ENCODE measurements at places on chromosomes 3 and 15.

GRCh38 chr3:65577843-65578430 is 460.8 kb downstream of the MAGI1 start:
- DNase-seq, result no peak

DNA sequence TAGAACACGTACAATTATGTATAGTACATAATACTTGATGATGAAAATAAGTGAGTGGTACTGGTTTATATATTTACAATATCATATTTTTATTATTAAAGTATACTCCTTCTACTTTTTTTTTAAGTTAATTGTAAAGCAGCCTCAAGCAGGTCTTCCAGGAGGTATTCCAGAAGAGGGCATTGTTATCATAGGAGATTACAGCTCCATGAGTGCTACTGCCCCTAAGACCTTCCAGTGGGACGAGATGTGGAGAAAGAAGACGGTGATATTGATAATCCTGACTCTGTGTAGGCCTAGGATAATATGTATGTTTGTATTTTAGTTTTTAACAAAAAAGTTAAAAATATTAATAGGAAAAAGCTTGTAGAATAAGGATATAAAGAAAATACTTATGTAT is 40.3 kb upstream of the SCN5A start:
- DNase-seq, result no peak

DNA sequence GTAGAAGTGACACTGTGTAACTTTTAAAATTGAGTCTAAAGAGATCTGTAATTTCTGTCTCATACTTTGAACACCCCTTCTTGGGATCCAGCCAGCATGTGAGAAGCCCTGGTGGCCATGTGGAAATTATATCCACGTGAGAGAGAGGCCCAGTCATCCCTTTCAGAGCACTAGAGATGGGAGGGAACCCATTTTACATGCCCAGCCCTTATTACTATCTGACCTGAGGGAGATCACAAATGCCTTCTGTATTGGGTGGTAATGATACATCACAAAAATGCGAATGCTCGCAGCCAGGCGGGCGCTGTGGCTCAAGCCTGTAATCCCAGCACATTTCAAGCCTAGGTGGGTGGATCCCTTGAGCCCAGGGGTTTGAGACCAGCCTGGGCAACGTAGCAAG is 27.3 kb upstream of the TRAK1 start:
- DNase-seq, result no peak

DNA sequence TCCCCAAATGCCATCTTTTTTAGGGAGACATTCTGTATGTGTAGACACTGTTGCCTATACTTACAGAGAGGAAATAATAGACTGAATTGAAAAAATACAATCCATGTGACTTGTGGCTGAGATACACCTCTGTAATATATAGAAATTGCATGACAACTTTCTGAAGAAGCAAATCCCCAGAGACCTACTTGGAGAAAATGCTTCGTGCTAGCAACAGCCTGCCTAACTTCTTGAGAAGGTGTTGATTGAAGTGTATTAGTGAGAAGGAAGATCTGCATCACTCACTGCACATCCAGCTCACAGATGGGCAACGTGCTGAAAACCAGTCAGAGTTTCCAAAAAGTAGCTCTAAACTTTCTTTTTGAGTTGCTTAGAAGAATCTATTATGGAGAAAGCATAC is 404.1 kb downstream of the EPHB1 start:
- DNase-seq, result no peak

GRCh38 chr15:73530649-73531048 is 87.7 kb downstream of the REC114 start:
- DNase-seq, result peak; percentile 8

- no peak for DNase-seq
Measured at GRCh38 chr15:67329984-67330733, 75.6 kb downstream of the IQCH start.

- DNase-seq, result no peak
Measured at GRCh38 chr3:136106101-136106500, 90.0 kb downstream of the MSL2 start.

GRCh38 chr3:184491867-184492615 is 69.5 kb upstream of the EPHB3 start:
- no peak for DNase-seq

GRCh38 chr15:65796610-65797078 is 4.6 kb upstream of the DENND4A start:
- DNase-seq, result no peak

DNA sequence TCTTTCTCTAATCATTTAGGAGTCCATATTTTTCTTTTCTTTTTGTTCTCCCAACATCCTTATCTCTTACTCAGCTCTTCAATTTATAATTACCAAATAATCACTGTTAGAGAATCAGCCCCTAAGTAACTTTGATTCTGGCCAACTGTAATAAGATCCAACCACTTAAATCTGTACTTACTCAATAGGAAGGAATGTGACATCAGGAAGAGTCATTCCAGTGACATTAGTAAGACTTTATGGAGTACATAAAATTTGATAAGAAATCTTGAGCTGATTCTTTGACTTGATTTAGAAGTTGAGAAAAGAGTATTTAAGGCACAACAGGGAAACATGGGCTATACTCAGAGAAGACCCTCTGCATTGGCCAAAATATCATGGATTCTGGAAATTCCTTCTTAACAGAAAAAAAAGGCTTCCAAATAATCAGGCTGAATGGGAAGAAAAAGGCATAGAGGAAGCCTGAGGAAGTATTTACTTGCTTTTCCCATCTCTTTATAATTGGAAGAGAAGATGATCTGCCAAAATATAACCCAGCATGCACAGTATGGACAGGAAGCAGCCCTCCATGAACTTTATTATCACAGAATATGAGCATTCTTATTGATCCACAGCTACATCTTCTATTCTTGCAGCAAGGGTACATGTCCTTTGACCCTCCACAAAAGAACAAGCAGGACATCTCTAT is 289.7 kb upstream of the TPRG1 start:
- DNase-seq, result peak; percentile 75

GRCh38 chr3:115156046-115156654 is 9.1 kb upstream of the ZBTB20 start:
- DNase-seq, result no peak

DNA sequence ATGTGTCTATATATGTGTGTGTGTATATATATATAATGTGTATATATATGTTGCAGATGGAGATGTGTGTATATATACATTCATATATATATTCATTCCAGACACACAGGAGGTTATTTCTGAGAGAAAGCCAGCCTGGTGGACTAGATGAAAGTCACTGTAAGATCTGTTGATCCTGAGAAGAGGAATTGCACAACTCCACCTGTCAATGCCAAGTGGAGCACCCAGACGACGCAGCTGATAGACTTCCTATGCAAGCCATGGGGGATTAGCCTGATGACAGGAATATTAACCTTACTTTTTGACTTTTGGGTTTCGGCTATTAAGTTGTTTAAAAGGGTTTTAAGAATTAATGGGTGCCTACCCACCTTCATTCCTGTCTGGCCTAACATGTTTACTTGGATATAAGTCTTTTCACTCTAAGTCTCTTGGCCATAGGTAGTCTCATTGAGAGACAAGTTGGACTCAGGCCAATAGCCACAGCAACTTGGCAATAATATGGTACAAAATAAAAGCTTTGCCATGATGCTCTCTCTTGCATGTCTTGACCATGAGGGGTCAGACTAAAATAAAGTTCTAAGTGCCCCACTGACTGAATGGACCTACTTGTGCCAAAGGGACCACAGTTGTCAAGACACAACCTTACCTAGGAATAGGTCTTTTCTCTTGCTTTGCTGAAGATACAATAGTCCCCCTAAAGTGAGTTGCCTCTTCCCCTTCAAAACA is 35.9 kb upstream of the GOLGA6L2 start:
- no peak for DNase-seq

- DNase-seq, result no peak
Measured at GRCh38 chr15:25670621-25671020, 192.5 kb downstream of the ATP10A start.

DNA sequence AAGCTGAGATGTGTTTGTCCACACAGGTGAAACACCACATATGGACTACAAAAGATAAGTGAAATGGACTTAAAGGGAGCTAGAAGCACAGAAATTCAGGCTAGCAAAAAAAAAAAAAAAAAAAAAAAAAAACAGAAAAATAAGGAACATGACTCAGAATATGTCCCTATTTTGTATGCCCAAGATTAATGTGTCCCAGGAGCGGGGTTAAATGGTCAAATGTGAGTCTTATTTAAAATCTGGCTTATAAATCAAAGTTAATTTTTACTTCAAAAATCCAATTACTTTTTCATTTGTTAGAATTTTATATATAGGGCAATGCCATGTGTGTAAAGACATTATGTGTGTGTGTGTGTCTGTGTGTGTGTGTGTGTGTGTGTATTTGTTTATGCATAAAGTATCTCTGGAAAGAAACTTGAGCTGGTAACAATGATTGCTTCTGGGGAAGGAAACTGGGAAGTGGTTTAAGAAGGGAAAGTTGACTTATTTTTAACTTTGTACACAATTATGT is 986.5 kb downstream of the ROBO2 start:
- no peak for DNase-seq

DNA sequence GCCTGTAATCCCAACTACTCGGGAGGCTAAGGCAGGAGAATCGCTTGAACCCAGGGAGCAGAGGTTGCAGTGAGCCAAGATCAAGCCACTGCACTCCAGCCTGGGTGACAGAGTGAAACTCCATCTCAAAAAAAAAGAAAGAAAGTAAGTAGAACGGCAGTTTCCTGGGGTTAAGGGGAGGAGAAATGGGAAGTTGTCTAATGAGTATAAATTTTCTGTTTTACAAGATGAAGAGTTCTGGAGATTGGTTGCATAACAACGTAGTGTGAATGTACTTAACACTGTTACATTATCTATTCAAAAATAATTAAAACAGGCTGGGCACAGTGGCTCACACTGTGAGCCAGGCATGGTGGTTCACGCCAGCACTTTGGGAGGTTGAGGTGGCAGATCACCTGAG is 45.4 kb downstream of the GRK7 start:
- DNase-seq, result no peak

DNA sequence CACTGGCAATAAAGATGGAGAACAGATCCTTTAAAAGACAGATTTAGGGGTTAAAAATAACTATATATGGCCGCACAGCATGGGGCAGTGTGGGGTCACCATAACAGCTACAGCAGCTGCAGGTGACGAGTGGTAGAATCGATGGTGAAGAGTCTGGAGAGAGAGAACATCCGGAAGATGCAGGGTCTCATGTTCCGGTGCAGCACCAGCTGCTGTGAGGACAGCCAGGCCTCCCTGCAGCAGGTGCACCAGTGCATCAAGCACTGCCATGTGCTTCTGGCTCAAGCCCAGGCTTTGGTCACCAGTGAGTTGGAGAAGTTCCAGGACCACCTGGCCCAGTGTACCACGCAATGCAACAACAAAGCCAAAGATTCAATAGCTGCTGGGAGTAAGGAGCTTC is 93.7 kb upstream of the IMPG2 start:
- DNase-seq, result no peak

GRCh38 chr15:73455876-73456275 is 12.9 kb downstream of the REC114 start:
- no peak for DNase-seq

- DNase-seq, result no peak
Measured at GRCh38 chr3:151969026-151969642, 95.7 kb downstream of the SUCNR1 start.

DNA sequence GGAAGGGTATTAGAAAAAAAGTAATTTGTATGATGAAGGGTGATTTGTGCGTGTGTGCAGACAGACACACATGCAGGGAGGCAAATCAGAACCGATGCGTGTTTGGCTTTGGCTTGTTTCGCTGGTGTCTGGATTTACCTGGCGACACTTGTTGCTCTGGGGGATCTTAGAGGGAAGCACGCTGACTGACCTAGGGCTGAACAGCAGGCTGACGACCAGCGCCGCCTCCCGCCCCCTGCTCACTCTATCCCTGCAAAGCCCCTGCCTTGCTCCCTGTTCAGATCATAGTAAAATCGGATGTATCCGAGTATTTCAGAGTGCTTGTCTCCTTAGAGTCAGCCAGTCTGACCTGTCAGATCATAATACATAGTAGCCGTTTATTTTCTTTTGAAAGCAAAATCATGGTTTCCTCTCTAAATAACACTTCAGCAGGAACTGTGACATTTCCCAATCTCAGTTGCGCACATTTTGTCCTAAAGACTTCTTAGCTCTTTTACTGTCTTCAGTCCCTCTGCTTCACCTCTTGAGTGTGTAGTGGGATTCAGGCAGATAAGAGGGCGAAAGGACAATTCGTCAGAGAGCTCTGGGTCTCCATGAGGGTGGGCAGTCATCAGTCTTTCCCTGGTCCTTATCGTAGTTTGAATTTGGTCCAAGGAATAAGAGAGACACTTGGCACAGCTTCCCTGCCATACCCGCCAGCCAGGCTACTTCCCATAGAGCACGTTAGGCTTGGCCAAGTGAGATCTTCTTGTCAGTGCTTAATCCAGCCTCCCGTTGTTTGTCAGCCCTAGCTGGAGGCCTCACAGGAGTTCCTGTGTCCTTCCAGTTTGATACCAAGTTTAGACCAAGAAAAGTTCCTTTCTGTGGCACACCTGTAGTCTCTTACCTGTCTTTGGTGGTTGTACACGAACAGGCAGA is 97.4 kb downstream of the PGPEP1L start:
- no peak for DNase-seq

GRCh38 chr15:77783636-77784035 is 150.9 kb upstream of the LINGO1 start:
- no peak for DNase-seq

DNA sequence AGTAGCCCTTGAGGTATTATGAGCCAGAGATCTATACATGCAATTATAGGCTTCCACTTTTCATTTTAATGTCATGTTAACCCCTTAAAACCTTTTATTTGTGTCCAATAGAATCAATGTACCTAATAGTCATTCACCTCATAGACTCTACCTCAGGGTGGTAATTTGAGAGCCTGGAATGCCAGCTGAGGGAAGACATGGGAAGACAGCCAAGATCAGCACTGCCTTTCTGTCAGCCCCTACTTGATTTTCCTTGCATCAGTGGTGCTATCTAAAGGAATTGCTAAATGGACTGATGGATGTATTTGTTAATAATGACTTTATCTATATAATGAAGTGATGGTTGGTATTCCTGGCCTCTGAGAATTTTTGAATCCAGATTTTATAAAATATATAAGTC is 113.3 kb upstream of the GBE1 start:
- no peak for DNase-seq

DNA sequence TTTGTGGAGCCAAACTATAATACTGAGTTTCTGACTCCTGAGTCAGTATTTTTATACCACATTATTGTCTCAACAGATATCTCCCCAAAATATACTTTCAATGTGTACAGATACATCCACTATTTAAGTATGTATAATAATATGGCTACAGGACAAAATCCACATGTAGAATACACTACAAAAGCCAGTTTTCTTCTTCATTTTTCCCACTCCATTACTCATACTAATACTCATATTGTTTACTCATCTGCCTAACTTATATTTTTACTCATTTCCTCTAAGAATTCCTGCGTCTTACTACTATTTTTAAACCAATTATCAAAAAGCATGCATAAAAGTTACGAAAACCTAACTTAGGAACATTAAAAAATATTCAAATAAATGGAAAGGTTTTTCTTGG is 440.8 kb downstream of the ZNF385D start:
- no peak for DNase-seq

GRCh38 chr15:27741226-27741860 is 357.8 kb downstream of the OCA2 start:
- no peak for DNase-seq

GRCh38 chr3:172034786-172035685 is 4.3 kb upstream of the FNDC3B start:
- no peak for DNase-seq

Measured in retinal pigment epithelial cell (primary cell).